ENCODE measurements at places on chromosomes 3 and 15.

GRCh38 chr15:38670128-38671005 is 105.8 kb upstream of the RASGRP1 start:
- no peak for DNase-seq

- no peak for DNase-seq
Measured at GRCh38 chr3:134620476-134621115, 30.2 kb downstream of the KY start.

- DNase-seq = no peak
Measured at GRCh38 chr15:83283138-83283812, 1.2 kb downstream of the BNC1 start.

- no peak for DNase-seq
Measured at GRCh38 chr3:33420966-33421365, 19.2 kb downstream of the UBP1 start.

GRCh38 chr3:192273001-192273696 is 454.2 kb downstream of the FGF12 start:
- no peak for DNase-seq

GRCh38 chr15:59329570-59330350 is 42.9 kb downstream of the MYO1E start:
- no peak for DNase-seq

GRCh38 chr3:172616031-172616461 is 92.8 kb upstream of the TNFSF10 start:
- DNase-seq = no peak

- peak; percentile 14 for DNase-seq
Measured at GRCh38 chr3:55521064-55521737, 34.1 kb upstream of the WNT5A start.

GRCh38 chr3:20930034-20930433 is 744.0 kb upstream of the SGO1 start:
- DNase-seq = peak; percentile 41

Measured in bronchial epithelial cell (primary cell).